Astrocyte (in vitro differentiated cells and primary cell): ENCODE measurements at places on chromosomes 11 and 22. TPM values are rescaled to one million over a fixed set of nuclear protein-coding genes. Genes with fewer than 3 reads are reported as not detected.

DNA sequence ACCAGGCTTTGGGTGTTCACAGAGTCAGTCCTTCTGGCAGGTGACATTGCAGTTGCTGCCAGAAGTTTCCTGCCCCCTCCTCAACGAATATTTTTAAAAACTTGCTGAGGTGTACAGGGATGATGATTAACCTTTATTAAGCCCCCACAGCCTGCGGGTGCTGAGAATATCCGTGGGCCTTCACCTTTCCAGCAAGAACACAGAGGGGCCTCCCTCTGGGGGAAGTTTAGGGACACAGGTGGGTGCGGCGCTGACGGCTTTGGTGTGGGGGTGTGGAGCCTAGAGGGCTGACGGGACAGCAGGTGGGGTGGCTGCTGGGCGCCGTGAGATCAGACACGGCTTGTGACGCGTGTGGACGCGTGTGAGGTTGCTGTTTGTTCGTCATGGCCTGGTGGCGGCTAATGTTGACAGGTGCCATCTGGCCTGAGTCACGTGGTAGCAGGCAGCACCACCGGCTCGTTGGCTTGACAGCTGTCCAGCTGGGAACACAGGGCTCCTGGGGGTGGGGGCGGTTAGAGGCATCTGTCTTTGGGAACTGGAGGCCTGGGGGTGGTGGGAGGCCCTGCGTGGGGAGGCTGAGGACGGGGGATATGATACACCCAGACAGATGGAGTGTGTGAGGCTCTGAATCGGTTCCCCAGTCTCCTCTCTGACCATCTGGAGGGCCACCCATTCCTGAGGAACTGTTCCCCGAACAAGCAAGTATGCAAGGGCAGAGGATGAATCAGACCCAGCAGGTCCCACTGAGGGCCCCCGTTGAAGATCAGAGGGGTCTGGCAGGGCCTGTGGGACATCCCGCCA is 12.5 kb upstream of the LRRC10B start:
- no peak overlapping the region for H3K4me3 ChIP-seq
- no peaks in the 10 kb centered on the region for H3K36me3 ChIP-seq
- H3K27ac ChIP-seq, result no peak overlapping the region
- H3K27me3 ChIP-seq, result peaks cover 7% of the 10 kb centered on the region
- no peak for DNase-seq

- H3K4me3 ChIP-seq, result no peak overlapping the region
- H3K4me1 ChIP-seq, result peaks cover 11% of the 10 kb centered on the region
- no peak for DNase-seq
- H3K36me3 ChIP-seq, result no peaks in the 10 kb centered on the region
- H3K27ac ChIP-seq, result no peak overlapping the region
Observed at GRCh38 chr11:95500466-95500865, 269.5 kb upstream of the SESN3 start.

DNA sequence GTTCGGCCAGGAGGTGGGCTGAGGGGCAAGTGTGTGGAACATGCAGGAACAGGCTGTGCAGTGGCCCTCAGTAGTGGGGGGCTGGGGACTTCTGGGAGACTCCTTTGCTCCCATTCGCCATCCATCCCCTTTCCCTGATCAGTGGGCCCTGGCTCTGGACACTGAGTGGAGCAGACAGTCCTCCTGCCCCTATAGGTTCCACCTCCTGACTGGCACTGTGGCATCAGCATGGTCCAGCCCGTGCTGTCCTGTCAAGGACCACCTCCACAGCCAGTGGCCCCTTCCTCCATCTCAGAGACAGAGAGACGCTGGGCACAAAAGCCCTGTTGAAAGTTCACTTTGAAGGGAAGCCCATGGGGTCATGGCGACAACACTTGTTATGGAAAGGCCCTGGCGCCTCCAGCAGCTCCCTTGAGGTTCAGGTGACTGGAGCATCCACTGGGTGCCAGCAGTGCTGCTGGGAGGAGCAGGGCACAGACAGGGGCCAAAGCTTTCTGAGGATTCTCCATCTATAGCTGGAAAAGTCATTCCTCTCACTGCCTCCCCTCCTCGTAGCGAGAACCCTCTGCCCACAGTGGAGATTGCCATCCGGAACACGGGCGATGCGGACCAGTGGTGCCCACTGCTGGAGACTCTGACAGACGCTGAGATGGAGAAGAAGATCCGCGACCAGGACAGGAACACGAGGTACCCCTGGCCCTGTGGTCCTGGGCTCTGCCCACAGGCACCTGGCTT is 5.6 kb downstream of the DERL3 start:
- H3K27ac ChIP-seq, result no peak overlapping the region
- peaks cover 10% of the 10 kb centered on the region for H3K36me3 ChIP-seq
- H3K27me3 ChIP-seq, result no peaks in the 10 kb centered on the region
- no peak for DNase-seq

GRCh38 chr22:33443683-33444082 is 385.5 kb upstream of the SYN3 start:
- H3K4me1 ChIP-seq, result no peaks in the 10 kb centered on the region
- H3K27ac ChIP-seq, result no peak overlapping the region
- H3K27me3 ChIP-seq, result peaks cover 3% of the 10 kb centered on the region
- no peak for DNase-seq

DNA sequence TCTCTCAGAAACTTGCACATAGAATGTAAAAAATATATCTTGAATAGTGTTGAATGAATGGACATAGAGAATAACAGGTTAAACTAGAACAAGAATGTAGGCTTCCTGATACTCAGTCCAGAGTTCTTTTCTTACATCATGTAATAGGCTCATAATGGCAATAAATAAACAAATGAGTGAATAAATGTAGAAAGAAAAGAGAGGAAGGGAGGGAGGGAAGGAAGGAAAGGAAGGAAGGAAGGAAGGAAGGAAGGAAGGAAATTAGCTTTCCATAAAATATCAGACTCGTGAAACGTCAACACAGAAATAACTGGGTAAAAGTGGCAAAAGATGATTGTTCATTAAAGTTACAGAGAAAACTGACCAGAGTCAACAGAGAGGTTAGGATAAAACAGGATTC is 2001.0 kb downstream of the LRRC4C start:
- H3K4me3 ChIP-seq, result no peak overlapping the region
- DNase-seq, result no peak
- H3K27ac ChIP-seq, result no peak overlapping the region
- H3K4me1 ChIP-seq, result no peaks in the 10 kb centered on the region
- H3K27me3 ChIP-seq, result no peaks in the 10 kb centered on the region

Gene TBCEL
- total RNA-seq, result 25.9 and 30.1 TPM in 2 replicates

Gene VPREB1
- not detected in 2 replicates for total RNA-seq
